ENCODE measurements at places on chromosomes 5 and 9. TPM values are rescaled to one million over a fixed set of nuclear protein-coding genes. Genes with fewer than 3 reads are reported as not detected.

C9 gene
- polyA plus RNA-seq, result 0.02 TPM

OTULINL gene
- 0.07 TPM for polyA plus RNA-seq

SLC36A3 gene
- polyA plus RNA-seq, result not detected

CFAP90 gene
- polyA plus RNA-seq, result 0.10 TPM

TSLP gene
- 12.9 TPM for polyA plus RNA-seq

EIF4EBP3 gene
- polyA plus RNA-seq, result 2.8 TPM

TIMD4 gene
- polyA plus RNA-seq, result not detected

TRIM7 gene
- polyA plus RNA-seq, result 1.1 TPM

SHB gene
- 16.7 TPM for polyA plus RNA-seq

SHOC1 gene
- 0.07 TPM for polyA plus RNA-seq

DIPK1B gene
- polyA plus RNA-seq, result 3.6 TPM

DRD1 gene
- 0.11 TPM for polyA plus RNA-seq

PDCD1LG2 gene
- 31.5 TPM for polyA plus RNA-seq

RASGEF1C gene
- not detected for polyA plus RNA-seq

FCN2 gene
- not detected for polyA plus RNA-seq

C9orf50 gene
- 0.26 TPM for polyA plus RNA-seq

SPAG8 gene
- 0.58 TPM for polyA plus RNA-seq

GZMA gene
- not detected for polyA plus RNA-seq

CLIC3 gene
- polyA plus RNA-seq, result 0.42 TPM

EQTN gene
- not detected for polyA plus RNA-seq

C6 gene
- polyA plus RNA-seq, result 0.22 TPM

MEGF10 gene
- polyA plus RNA-seq, result not detected

OR1Q1 gene
- 0.14 TPM for polyA plus RNA-seq

C9orf57 gene
- polyA plus RNA-seq, result not detected

MTRR gene
- polyA plus RNA-seq, result 50.0 TPM

DND1 gene
- 0.14 TPM for polyA plus RNA-seq

PCDHGB7 gene
- 16.2 TPM for polyA plus RNA-seq

All from AG04450 (cell line).